ENCODE measurements at places on chromosomes 2 and 18. TPM values are rescaled to one million over a fixed set of nuclear protein-coding genes. Genes with fewer than 3 reads are reported as not detected.

The RPRM gene
- 26.0 TPM for total RNA-seq

GRCh38 chr18:78984941-78985784 is 5.5 kb downstream of the SALL3 start:
- no peak for DNase-seq

DNA sequence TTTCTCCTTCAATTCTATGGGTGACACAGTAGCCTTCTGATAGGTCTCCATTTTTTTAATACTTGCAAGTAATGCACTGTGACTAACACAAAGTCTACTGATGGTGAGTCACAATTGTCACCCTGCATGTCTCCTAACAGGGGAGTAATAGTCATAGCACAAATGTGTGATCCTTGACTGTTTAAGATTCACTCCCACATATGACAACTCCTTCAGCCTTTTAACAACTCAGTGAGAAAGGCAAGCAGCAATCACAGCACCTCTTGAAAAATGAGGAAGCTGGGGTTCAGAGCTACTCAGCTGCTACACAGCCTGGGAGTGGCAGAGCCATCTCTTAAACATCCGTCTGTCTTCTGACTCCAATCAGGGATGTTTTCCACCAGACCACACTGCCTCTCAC is 63.8 kb downstream of the EHD3 start:
- DNase-seq = no peak

The THUMPD2 gene
- total RNA-seq = 9.0 TPM

GRCh38 chr2:222040333-222040732 is 258.5 kb downstream of the PAX3 start:
- DNase-seq = no peak

GRCh38 chr2:1771626-1772280 is 27.4 kb upstream of the PXDN start:
- no peak for DNase-seq

The VIL1 gene
- 0.71 TPM for total RNA-seq

The RUFY4 gene
- total RNA-seq = not detected

DNA sequence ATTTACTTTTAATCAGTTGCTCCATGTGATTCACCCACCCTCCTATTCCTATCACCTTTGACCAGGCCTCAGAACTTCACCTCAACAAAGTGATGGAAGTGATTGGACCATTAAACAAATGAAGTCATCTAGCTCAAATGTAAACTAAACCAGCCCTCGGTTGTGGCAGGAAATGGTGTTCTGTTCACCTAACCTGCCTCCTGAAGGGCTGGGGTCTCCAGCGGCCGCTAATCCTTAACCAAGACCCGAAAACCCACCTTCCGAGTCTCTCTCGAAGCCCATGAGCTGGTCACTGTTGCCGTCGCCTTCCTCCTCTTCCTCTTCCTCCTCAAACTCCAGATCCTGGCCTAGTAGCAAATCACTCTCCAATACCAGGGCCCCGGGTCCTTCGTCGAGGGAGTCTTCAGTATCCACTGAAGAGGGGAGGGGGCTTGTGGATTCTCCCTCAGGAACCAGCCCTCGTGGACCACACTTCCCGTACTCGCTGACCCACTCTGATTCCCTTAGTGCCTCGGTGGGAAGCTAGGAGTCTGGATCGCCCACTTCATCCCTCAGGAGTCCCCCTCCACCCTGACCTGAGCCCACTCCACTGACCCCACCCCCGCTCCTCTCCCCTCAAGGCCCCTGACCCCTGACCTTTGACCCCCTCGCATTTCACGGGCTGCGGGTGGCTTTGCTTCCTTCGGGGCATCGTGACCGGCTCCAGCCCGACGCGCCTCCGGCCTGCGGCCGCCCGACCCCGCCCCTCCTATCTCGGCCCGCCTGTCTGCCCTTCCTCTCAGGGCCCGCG is 503 bp downstream of the ZNF513 start:
- peak; percentile 88 for DNase-seq
